ENCODE measurements at places on chromosomes 6 and 20.

GRCh38 chr6:89781070-89782034, 38.2 kb downstream of the MDN1 start:
- no peak for DNase-seq

DNA sequence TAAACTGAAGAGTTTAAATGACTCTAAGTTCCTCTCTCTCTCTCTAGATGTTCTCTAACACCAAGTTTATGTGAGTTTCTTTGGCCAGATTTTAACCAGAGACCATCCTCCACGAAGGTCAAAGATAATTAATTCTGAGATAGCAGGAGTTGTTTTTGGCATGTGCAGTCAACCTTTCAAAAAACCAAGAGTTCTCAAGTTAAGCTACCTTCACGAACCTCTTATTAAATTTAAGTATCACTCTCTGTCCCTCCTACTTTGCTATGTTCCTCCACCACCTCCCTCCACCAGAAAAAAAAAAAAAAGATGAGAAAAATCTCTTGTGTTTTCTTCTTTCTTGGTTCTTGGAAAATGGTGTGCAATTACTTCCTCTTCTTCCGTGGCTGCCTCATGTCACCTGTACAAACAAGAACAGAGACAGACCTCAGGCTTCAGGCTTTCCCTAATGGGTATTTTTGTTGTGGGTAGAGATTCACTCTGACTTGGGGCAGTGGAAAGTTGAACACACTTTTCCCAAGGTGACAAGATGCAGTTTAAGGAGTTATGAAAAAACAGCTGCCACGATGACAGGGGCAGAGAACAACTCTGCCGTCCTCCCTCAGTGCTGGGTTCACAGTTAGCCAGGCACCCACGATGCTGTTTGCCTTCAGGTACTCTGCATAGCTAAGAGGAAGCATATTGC, 64.3 kb downstream of the ADTRP start:
- DNase-seq, result no peak

- no peak for DNase-seq
These were observed 44.2 kb upstream of the RNF146 start for GRCh38 chr6:127222418-127222817.

DNA sequence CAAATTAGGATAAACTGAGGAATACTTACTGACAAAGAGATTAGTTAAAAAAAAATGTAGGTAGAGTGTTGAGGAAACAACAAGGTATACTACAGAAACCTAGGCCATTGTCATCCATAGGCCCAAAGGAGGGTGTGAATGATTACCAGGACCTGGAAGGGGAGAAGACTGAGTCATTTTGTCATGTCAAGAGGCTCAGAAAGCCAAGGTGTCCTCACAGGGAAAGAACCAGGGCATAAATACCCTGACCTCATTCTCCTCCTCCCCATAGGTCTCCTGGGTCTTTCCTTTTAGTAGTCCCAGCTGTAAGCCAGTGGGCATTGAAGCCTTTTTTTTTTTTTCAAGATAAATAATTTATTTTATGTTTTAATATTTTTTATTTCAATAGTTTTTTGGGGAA, 582.1 kb upstream of the JAG1 start:
- no peak for DNase-seq

DNA sequence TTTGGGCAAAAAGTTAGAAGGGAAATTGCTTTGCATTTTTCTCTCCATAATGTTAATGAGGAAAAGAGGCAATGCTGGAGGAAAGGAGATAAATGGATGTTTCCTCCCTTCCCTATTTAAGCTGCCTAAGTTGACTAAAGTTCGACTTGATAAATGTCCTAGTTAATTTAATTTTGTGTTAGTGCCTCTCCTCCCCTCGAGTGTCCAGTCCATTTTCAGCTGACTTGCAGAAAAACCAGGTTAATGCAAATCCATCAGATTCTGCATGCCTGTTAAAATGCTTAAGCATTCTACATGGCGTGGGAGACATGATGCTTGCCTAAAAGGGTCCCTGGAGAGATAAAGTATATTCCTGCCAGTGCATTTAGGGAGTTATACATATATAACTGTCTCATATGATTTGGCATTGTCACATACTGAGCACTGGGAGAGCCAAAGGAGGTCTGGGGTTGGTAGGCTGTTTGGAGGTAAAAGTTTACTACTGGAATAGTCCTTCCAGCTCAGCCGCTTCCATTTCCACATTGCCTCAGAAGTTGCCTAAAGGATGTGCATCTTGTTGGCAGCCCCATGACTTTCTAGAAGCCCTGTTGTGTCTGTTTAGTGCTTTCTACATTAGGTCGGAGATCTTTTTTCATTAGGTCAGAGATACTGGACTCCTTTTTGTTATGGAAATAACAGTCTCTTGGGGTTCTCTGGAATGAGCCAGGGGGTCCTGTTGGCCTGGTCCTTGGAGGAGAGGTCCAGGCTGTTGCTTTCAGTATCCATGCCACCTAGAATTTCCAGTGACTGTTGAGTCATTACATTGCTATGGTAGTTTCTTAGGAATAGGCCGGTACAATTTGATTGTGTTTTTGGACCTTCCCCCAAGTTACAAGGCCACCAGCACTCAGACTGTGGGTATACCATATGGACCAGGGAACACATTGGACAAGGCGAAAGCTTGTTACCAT, 30.4 kb downstream of the JARID2 start:
- no peak for DNase-seq

DNA sequence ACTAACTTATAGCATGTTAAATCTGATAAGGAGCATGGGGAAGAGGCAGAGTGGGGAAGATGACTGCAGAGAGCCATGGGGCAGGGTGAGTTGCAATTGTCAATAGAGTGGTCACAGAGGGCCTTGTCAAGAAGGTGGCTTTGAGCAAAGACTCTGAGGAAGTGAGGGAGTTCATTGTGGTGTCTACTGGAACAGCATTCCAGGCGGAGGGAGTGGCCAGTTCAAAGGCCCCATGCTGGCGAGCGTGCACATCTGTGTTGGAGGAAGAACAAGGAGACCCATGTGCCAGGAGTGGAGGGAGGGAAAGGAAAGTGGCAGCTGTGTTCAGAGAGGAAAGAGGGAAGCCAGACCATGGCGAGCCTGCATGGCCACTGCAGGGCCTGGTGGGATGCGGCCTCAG, 15.8 kb upstream of the GPR6 start:
- no peak for DNase-seq

DNA sequence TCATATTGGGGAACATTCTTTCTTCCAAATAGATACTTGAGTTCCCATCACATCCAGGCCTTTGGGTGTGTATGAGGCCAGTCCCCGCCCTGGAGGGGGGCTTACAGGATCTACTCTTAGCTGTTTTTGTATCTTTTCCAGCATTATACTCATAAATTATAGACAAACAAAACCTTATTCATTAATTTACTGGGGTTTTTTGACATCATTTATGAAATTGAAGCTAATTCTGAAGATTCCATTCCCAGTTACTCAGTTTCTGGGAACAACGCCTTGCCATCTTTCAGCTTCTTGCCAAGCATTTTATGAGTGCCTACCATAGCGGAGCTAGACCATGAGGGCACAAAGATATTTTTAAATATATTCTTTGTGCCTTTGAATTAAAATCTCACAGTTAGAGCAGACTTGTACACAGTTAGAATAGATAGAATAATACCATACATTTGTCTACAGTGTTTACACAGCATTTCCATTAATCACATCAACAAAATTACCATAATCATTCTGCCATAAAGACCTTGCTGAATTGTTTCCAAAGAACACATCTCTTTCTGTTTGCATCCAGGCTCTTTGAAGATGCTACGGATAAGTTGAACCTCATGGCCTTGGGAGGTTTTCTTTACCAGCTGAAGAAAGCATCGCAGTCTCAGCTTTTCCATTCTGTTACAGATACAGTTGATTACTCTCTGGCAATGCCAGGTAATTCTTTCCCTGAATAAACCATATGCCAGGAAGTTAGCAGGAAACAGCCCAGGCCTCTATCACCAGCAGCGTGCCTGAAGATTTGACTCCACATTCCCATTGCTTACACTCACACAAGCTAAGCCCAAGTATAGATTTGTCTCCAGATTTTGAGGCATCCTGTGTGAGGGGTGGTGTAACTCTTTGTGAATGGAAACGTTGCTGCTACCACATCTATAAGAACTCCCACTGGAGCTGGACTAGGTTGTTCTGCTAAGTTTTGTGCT, 75.4 kb upstream of the PBOV1 start:
- DNase-seq, result no peak

DNA sequence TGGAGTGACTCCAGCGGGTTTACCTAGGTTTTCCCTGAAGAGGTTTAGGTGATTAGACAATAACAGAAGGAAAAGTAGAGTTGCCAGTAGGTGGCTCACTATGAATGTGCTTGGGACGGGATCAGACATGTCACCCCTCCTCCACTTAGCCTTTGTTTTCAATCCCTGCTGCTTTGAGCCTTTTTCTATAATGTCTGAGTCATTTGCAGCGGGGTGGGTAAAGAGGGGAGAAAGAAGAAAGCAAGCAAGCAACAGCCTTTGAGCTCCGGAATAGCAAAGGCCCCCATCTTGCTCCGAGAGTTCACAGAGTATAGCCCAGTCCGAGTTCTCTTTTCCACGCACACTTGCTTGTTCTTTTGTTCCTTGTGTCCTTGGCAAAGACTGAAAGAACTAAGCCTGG, 129.1 kb downstream of the PACRG start:
- DNase-seq, result no peak

- DNase-seq, result no peak
These were observed 218.6 kb upstream of the MOCS1 start for GRCh38 chr6:40152701-40153436.

- no peak for DNase-seq
These were observed 46.0 kb downstream of the STX7 start for GRCh38 chr6:132466952-132467351.

GRCh38 chr6:169961772-169962561, 210.5 kb downstream of the ERMARD start:
- no peak for DNase-seq

GRCh38 chr20:35893942-35894341, 60.4 kb downstream of the SCAND1 start:
- DNase-seq, result no peak

GRCh38 chr6:115004204-115004603, 661.4 kb upstream of the HS3ST5 start:
- DNase-seq, result no peak

DNA sequence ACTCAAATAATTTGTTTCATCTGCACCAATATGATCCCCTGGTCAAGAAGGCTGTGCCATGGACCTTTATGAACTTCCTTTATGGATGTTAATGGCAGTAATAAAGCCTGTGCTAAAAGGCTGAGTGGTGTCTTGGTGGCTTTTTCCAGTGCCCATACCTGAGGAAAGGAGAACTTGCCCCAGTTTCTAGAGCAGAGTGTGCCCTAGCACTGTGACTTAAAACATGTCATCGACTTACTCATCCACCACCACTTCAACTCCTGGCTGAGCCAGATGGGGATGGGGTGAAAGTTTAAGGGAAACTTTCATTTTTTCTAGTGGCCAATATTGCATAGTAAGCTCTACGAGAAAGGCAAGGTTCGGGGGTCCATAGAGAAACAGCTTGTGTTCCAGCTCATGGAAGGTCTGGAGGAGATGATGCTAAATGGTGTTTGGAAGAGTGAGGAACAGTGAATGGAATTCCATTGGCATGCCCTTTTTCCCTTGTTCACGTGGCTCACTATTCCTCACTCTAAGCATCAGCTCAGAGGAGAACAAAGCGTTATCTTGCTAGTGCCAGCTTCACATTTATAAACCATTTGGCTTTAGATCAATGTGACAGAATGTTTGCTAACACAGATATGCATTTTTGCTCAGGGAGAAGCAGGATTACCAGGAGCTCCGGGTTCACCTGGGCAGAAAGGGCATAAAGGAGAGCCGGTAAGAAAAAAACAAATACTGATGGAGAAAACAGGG, 71.2 kb downstream of the COL19A1 start:
- no peak for DNase-seq

DNA sequence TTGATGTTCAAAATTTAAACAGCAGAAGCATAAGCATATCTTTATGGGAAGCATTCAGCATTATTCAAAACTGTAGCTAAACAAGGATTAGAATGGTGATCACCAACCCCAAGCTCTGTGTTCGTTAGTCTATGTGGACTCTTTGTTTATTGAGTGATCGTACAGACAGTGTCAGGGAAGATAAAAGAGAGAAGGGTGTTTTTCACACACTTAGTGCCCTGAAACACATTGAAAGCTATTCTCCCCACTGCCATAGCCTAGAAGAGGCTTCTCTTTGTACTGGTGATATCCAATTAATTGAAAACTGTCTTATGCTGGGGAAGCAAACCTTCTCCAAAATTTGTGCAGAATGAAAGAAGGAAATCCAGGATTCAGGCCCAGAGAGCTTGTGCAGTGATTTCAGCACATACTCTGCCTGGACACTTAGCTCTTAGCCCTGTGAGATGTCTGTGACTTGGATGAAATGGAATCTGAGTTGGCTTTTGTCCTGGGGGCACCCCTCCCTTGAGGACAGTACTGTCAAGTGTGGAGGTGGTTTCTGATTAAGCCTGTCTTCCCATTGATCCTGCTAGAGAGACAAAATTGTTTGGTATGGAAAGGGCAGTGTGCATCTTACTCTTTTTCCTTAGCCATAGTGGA, 125.7 kb upstream of the MTHFD1L start:
- no peak for DNase-seq

- no peak for DNase-seq
These were observed 3.4 kb downstream of the GABBR1 start for GRCh38 chr6:29629571-29629970.

GRCh38 chr6:127497410-127497809, 21.7 kb downstream of the MTCL3 start:
- no peak for DNase-seq

GRCh38 chr6:20729086-20729485, 194.8 kb downstream of the CDKAL1 start:
- no peak for DNase-seq

DNA sequence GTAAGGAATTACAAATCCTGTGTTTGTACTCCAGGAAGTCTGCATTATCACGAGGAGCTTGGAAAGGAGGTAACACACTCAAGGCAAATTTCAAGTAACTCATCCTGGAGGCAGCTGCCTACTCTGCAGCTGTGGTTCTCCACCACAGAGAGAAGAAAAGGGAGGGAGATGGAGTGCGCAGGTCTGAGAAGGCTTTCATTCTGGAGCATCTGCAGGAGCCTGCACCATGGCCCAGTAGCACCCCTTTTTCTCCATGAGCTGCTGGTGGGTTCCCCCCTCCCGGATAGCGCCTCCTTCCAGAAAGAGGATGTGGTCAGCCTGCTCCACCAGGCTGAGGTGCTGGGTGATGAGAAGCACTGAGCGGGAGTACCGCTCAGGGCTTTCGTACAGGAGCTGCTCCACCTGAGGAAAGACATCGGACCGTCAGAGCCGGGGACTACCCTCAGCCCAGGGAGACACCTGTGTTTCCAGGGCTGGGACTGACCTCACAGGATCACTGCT, 1.6 kb upstream of the PSMB8 start:
- DNase-seq, result no peak

All from GOT3 (cell line).